CMK (cell line): ENCODE measurements at places on chromosomes 2 and 18.

GRCh38 chr18:59878644-59879043 lies 21.2 kb upstream of the PMAIP1 start:
- DNase-seq: no peak

DNA sequence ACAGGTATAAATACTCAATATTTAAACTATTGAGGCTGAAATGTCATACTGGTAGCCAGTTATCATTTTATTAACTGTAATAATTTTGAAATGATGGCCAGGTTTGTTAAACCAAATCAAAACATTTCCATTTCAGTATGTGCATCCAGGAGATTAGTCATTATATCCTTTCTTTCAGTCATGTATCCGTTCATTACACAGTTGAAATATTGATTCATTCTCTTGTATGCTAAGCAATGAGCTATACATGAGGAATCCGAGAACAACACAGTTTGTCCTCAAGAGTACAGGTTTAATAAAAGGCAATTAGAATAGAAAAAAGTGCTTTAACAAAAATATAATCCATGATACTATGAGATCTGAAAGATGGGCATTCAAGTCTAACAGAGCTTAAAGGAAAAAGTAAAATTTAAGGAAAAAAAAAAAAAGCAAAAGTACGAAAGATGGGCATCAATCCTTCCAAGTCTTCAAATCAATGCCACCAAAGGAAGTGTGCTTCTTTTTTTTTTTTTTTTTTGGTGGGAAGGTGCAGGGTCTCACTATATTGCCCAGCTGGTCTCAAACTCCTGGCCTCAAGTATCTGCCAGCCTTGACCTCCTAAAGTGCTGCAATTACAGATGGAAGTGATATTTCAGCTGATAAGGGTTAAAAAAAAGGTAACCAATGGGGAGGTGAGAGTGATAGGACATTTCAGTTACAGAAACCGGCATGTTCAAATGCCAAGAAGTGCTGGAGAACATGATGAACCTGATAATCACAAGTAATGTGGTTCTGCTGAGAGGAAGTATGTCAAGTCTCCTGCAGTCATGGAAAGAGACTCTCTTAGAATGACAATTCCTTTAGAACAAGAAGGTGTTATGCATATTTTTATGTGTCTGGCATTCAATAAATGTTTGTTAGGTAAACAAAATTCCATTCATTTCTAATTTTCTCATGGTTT lies 35.8 kb downstream of the PUM2 start:
- no peak for DNase-seq

- DNase-seq: no peak
Observed at GRCh38 chr2:38444247-38444646, 67.2 kb upstream of the ATL2 start.

GRCh38 chr2:232885264-232885961 lies 15.3 kb downstream of the SNORC start:
- DNase-seq: no peak

- DNase-seq: peak; percentile 32
Observed at GRCh38 chr2:26942543-26943295, 27.7 kb upstream of the MAPRE3 start.

GRCh38 chr2:121898483-121898882 lies 143.0 kb downstream of the TSN start:
- DNase-seq: no peak

DNA sequence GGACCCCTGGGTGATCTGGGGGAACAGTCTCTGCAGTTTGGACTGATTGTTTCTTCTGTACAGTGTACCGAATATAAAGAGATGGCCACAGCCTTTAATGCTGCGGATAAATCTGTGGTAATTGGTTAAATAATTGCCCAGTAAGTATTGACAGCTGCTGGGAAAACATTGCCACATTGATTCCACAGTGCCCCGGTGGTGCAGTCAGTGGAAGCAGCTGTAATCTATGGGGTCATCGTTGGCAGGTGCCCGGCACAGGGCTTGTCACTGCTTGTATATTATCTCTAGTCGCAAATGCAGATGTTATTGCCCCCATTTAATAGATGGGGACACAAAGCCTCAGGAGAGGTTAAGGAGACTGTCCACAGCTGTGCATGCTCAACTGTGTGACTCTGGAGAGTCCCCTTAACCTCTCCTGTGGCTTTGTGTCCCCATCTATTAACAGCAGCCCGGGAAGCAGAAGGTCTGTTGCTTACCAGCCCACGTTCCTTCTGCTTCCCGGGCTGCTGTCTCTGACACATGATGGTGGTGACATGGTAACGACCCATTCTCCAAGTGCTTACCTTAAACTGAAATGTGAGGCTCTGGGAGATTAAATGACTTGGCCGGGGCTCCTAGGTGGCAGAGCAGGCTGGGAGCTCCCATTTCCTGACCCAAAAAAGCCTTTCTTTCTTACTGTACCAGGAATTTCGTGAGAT lies 76.9 kb downstream of the NCK2 start:
- DNase-seq: no peak

GRCh38 chr2:159064446-159065301 lies 96.2 kb downstream of the TANC1 start:
- DNase-seq: no peak

DNA sequence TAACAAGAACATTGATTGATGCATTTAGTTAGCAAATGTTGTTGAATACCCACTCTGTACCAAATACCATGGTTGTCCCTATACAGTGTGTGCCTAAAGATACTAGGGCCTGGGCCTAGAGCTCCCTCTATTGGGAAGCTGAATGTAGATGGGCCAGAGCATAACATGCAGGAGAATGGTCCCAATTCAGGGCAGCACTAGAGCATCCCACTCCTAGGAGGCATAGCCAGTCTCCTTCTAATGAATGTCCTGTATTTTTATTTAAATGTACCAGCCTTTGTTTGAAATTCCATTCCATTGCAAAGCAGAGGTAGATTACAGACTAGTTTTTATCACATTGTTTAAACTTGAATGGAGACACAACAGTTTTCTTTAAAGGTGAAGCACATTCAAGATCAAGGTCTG lies 90.6 kb downstream of the FEZ2 start:
- no peak for DNase-seq

- no peak for DNase-seq
Observed at GRCh38 chr2:204357286-204357685, 188.0 kb upstream of the PARD3B start.

DNA sequence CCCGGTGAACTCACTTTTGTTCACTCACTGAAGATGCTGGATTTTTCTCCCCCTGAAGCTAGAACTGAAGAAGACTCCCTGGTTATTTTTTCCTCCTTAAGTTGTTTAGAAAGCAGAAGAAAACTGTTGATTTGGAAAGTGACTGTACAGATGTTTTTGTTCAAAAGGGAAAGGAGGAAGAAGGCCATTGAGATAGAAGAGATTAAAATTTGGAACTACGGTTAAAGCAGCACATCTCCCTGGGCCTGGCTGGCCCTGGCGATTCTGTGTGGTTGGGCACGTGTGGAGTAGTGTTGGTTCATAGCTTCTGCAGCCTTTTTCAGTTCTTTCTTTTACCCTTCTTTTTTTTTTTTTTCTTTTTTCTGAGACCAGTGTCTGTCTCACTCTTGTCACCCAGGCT lies 109.2 kb downstream of the MAP4K4 start:
- DNase-seq: no peak

- no peak for DNase-seq
Observed at GRCh38 chr2:60496956-60497355, 56.5 kb downstream of the BCL11A start.

DNA sequence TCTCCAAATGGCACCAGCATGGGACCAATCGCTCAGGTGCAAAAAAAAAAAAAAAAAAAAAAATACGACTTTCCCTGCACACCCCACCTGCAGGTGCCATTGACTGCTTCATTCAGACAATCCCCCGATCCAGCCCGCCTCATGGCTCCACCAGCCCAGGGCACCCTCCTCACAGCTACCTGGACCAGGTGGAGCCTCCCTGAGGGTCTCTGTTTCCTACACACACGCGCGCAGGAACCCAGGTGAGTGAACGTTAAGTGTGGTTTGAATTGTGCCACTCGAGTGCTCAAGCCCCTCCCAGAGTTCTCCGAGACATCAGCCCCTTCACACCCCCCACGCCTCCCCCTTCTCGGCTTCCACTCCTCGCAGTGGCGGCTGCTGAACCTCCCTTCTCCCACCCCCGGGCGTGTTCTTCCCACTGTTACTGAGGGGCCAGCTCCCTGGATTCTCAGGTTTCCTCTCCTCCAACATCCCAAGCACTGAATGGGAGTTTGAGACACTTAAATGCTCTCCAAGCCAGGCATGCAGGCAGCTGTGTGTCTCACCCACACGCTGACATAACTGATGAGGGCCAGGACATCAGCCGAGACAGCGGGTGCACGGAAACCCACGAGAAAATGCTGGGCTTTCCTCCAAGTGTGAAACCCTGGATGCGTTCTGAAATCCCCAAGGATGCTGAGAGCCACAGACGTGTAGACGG lies 88.8 kb upstream of the SNTG2 start:
- no peak for DNase-seq

GRCh38 chr18:24234330-24234729 lies 95.5 kb downstream of the CABYR start:
- no peak for DNase-seq

- no peak for DNase-seq
Observed at GRCh38 chr2:207054521-207054920, 111.2 kb downstream of the KLF7 start.

GRCh38 chr2:100339823-100340222 lies 17.5 kb upstream of the LONRF2 start:
- no peak for DNase-seq

DNA sequence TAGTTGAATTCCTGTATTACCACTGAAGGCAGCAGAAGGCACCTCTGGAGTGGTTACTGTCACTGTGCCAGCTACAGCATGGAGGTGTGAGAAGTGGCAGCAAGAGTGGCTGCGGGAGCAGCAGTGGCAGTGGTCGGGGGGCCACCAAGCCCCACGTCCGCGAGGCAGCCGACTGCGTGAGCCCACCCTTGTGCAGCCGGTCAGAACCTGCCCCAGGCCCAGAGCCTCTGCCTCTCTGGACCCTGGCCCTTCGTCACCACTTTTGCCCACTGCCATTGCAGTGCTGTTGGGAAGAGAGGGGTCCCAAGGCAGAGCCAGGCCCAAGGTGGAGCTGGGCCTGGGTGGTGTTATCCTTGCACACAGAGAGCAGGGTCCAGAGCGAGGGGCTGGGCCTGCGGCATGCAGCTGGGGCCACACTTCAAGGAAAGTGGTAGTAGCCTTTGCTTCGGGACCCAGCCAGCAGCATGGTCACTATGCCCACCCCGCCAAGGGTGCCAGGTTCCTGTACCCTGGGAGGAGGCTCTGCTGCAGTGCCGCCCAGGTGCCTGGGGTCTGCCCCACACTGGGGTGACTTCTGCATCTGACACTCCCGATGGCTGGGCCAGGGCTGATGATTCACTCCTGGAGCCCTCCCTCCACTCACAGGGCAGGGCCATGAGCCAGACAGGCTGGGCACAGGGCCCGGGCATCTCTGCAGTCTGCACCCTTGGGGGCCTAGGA lies 450.1 kb upstream of the LRATD1 start:
- no peak for DNase-seq

DNA sequence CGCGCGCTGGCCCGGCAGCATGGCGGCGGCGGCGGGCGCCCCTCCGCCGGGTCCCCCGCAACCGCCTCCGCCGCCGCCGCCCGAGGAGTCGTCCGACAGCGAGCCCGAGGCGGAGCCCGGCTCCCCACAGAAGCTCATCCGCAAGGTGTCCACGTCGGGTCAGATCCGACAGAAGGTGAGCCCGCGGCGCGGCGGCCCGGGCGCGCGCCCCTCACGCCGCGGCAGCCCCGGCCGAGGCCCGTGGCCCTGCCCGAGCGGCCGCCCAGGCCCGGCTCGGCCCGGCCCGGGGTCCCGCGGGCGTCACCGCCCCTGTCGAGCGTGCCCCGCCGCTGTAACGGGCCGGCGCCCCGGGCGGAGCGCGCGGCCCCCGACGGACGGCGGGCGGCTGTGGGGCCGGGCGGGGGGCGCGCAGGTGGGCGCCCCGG lies 218 bp downstream of the DGKD start:
- DNase-seq: no peak

GRCh38 chr2:43269074-43269572 lies 42.7 kb upstream of the ZFP36L2 start:
- DNase-seq: no peak

DNA sequence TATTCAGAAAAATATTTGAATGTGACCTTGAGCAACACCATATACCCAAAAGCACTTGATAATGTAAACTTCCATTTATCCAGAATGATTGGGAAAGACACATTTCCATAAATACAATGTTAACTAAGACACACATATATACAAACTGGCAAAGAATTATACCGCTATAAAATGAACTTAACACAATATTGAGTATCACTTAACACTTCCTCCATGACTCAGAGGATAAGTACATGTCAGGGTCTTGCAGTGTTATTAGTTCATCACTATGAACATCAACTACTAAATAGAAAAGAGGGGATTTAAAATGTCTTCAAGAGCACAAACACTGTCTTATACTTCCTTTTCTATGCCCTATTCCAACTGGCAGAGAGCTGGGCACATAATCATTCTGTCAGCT lies 18.6 kb downstream of the WDSUB1 start:
- no peak for DNase-seq

DNA sequence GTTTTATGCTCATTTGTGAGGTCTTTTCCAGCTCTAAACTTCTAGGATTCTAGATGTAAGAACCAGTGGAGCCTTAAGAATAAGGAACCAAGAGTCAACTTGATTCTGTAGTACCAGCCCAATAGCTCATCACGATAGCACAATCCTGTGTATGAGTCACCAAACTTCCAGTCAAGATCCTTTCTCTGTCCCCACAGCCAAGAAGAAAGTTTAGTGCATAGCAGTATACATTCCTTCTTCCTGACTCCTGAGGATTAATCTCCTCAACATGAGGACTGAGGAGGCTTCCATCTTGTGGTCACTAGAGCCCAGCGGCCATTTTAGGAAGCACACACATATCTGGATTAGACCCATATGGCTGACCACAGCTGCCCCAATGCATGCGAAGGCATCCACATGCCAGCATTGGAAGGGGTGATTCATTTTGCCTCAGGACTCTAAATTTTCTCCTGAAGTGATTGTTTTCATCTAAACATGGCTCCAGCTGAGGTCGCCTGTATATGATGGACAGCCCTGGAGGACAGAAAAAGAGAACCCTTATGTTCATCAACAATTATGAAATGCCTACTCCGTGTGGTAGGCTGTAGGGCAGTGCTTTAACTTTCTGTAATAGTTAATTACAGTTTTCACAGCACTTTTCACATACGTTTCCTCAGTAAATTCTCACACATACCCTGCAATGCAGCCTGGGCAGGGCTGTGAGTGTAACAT lies 53.5 kb downstream of the RASGRP3 start:
- DNase-seq: no peak

GRCh38 chr18:507636-508035 lies 7.1 kb upstream of the COLEC12 start:
- DNase-seq: no peak

GRCh38 chr2:196086517-196087368 lies 18.1 kb upstream of the DNAH7 start:
- DNase-seq: no peak

- DNase-seq: no peak
Observed at GRCh38 chr18:3914109-3914508, 464.1 kb downstream of the TGIF1 start.

DNA sequence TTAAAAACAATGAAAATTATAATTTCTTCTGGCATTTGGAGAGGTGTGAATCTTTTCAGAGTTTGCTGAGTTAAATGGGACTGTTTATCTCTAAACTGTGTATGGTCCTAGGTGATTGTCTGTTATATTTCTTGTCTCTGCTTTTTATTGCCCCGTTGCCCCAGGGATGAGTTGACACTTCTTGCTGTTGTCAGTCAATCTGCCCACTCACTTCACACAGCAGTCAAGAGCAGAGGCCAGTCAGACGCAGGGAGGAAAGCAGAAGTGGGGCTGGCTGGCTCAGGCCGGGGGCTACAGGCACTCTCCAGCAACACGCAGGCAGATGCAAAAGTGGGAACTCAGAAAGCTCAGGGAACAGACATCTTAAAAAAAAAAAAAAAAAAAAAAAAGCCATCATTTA lies 365.2 kb downstream of the CLIP4 start:
- no peak for DNase-seq
